ENCODE measurements at places on chromosomes 7 and 10. TPM values are rescaled to one million over a fixed set of nuclear protein-coding genes. Genes with fewer than 3 reads are reported as not detected.
A peak's percentile ranks its signal among the peaks of the same experiment; 100 is the strongest.

UBN2 gene
- 23.4 TPM for polyA plus RNA-seq

KCNIP2 gene
- polyA plus RNA-seq: 8.1 TPM

RADIL gene
- 3.5 TPM for polyA plus RNA-seq

- DNase-seq: no peak
Measured at GRCh38 chr7:123872908-123873307, 27.9 kb downstream of the HYAL4 start.

TRPV6 gene
- 9.1 TPM for polyA plus RNA-seq

DNA sequence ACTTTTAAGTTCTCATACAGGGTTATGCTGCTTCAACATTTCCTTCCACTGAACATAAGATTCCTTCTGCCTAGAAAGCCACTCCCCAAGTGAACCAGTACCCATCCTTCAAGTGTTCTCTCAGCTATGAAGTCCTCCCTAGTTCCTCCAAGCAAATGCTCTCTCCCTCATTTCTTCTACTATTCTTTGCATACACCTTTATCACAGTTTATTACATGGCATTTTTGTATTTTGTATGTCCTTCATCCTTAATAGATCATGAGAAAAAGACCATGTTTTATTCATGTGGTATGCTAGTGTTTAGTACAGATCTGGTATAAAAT lies 1.9 kb downstream of the SYPL1 start:
- no peak for DNase-seq

ELN gene
- polyA plus RNA-seq: 42.8 TPM

GRCh38 chr7:92615861-92616260 lies 25.7 kb upstream of the FAM133B start:
- no peak for DNase-seq

DNA sequence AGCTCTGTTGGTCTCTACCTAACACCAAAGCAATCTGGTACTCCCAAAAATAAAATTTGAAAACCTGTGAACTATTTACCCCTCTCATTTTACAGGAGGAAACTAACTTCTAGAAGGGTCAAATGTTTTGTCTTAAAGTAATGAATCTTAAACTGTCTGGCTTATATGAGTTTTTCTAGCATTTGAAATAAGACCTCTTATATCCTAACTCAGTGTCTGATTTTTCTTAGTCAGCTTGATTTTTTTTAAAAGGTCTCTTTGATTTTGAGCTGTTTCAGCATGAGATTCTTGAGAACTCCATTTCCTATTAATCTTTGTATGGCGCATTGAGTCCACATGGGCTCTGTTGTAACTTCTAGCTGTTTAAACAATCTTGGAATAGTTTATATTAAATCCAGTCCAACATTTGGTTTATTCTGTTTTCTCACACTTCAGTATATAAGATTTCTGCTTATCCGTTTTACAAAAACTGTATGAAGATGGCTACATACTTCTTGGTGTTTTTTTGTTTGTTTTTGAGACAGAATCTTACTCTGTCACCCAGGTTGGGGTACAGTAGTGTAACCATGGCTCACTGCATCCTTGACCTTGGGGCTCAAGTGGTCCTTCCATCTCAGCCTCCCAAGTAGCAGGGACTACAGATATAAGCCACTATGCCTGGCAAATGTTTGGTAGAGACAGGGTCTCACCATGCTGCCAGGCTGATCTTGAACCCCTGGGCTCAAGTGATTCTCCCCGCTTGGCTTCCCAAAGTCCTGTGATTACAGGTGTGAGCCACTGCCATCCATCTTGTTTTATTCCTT lies 91.1 kb downstream of the PPP1R9A start:
- no peak for DNase-seq

GRCh38 chr7:124557587-124557986 lies 208.0 kb downstream of the GPR37 start:
- DNase-seq: no peak

DNA sequence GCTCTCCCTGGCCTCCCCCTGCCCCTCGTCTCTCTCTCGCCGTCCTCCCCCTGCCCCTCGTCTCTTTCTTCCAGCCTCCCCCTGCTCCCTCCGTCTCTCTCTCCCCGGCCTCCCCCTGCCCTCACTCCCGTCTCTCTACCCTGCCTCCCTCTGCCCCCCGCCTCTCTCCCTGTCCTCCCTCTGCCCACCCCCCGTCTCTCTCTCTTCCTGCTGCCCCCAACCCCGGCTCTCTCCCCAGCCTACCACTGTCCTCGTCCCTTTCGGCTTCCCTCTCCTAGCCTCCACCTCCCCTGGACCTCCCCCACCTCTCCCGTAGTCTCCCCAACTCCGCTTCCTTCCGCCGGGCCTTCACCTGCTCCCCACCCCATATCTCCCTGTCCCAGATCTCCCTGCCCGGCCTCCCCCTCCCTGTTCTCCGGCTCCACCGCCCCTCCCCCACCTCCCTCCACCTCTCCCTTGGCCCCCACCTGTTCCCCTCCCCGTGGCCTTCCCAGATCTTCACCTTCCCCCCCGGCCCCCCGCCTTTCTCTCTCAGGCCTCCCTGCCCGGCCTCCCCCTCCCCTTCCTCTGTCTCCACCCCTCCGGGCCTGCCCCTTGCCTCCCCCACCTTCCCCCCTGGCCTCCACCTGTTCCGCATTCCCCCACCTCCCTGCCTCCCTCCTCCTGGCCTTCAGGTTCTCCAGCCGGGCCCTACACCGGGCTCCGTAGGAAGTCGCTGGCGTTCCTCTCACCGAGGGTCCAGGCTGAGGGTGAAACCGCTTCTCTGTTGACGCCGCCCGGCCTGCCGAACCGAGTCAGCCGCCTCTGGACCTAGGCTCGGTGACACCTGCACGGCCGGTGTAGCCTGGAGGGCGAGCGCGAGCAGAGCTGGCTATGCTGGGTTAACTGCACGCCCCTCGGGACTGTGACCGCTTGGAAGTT lies 1.2 kb downstream of the GET4 start:
- DNase-seq: no peak

DNA sequence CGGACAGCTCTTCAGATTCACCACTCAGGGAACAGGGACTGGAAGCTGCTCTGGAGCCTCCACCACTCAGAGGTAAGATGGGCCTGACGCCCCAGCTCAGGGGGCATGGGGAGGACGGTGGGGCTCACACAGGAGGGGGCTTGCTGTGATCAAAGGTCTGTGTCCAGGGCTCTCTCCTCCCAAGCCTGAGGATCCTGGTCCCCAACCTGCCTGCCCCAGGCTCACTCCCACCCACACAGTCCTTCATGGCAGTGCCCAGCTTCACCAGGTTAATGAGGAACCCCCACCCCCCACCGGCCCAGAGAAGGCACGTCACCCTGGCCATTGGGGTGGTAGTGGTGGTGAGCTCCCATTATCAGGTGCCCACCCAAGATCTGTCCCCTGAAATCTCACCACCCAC lies 926.7 kb upstream of the ZNF722 start:
- no peak for DNase-seq

SEPTIN7 gene
- polyA plus RNA-seq: 483 TPM

PRR15 gene
- polyA plus RNA-seq: 14.6 TPM

GNA12 gene
- 46.9 TPM for polyA plus RNA-seq

- no peak for DNase-seq
Measured at GRCh38 chr10:670038-670437, 19.4 kb downstream of the DIP2C start.

DNA sequence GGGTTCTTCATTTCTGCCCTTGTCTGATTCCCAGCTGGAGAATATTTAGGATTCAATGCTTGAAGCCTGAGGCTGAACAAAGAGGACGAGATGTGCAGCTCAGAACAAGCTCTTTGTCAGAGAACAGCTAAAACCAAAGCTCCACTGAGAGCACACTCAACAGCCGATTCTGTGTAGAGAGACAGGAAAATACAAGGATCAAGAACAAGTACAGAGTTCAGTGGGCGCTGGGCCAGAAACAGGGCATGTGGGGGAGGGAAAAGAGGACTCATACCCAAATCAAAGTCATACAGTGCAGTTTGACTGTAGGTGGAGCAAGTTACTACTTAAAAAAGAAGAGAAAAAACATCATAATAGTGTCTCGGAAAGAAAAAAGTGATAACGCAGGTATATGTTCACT lies at the start of gene AGMO:
TSS of gene AGMO (minus strand) at position 181 of the 400 bp plus-strand sequence.
- no peak for DNase-seq

AVPI1 gene
- polyA plus RNA-seq: 3.7 TPM

DNA sequence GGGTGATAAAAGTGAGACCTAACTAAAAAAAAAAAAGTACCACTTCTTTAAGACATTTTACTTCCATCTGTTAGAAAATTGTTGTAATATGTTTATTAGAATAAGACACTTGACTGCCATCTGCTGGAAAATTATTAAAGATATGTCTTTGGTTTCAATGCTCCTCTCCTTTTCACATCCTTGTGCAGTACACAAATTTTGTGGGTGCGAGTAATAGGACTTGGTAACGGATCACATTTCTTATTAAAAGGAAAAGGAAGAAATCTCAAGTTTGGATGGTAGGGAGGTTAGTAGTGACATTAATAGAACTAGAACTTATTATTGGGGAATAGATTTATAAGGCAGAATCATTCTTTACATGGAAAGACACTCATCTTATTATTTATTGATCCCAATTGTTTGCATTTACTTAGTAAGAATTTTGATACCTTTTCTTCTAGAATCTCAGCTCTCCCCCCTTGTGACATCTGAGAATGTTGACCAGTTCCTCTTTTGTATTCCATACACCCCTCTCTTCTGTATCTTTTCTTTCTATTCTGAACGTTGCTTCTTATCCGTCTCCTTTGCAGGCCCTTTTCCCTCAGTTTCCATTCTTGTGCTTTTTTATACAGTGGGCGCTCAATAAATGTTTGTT lies 43.0 kb upstream of the RPA3 start:
- peak; percentile 27 for DNase-seq

EBLN1 gene
- polyA plus RNA-seq: not detected

GRCh38 chr7:146412781-146413180 lies 296.2 kb downstream of the CNTNAP2 start:
- no peak for DNase-seq

Measured in renal cortex interstitium (tissue), 15 donors.